ENCODE measurements at places on chromosomes 3 and 15.
A peak's percentile ranks its signal among the peaks of the same experiment; 100 is the strongest.

DNA sequence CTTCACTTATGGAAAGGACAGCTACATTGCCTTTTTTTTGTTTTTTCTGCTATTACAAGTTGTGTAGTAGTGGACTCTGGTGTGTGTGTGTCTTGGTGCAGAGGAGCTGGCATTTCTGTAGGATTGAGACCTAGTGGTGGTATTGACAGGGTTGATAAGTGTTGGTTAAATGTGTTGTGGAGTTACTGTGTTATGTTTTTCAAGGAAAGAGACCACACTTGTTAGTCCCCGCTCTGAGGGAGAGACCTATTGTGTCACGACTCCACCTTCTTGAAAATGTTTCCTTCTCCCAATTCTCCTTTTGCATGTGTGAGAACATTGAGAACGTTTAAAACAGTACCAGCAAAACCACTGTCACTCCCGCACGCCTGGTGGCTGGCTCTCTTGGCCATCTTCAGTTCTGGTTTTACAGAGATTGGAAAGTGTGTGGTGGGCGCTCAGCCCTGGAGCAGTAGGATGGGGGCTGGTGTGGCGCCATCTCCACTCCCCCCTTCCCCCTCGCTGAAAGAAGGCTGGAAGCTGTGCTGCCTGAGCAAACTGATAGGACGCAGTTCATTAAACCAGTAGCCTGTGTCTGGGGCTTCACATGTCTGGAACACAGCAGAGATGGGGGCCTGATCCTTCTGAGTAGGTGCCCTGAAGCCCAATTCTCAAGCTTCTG is 5.5 kb downstream of the KLF13 start:
- no peak for DNase-seq

DNA sequence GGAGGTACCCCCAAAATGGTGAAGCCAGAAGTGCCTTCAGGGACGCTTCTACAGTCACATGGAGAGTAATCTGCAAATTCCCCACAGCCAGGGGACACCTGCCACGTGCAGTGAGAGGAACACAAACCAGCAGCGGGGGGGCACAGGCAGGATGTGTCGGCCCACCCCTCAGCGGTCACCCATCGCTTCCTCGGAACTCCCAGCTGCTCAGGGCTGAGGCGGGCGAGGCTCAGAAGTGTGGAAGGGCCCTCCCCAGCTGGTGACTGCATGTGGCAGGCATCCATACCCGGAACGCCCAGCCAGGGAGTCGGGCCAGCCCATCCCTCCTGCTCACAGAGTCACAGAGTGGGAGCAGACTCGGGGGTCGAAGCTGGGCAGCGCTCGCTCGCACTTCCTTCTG is 63.7 kb downstream of the SLC12A8 start:
- DNase-seq: no peak

- no peak for DNase-seq
Observed at GRCh38 chr15:42772901-42773300, 36.0 kb upstream of the CDAN1 start.

DNA sequence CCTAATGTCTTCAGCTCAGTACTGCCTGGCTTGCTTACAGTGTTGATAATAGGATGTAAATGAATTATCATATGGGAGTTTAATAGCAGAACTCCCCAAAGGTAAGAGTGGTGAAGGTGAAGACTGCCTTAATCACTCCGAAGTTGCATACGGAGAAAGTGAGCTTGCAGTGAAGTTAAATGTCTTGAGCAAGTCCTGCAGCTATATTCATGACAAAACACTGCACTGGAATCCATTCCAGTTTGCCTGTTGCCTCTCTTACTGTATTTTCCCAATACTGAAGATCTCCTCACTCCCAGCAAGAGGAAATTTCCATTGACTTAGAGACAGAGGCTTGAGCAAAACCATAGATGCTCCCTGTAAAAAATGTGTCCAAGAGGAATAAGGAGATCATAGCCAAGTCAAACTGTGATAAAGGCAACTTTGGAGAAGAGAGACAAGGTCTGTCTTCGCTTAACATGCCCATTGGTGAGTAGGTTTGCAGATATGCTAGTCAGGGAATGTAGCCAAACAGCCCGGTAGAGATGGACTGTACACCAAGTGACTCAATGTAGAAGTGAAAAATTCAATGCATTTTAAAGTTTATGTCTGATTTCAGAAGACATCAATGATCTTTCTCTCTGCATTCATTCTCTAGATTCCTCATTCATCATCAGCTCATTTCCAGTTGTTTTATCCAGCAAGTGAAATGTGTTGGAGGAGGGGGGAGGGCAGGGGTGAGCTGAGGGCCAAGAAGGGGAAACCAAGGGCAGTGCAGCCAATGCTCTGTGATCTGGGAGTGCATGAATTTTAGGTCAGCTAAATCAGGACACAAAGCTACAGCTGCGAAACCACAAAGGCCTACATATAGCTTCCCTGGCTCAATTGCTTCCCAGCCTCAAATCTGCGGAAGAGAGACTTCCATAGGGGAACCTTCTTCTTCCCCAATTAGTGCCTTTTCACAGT is 667.1 kb upstream of the NR2F2 start:
- DNase-seq: no peak

DNA sequence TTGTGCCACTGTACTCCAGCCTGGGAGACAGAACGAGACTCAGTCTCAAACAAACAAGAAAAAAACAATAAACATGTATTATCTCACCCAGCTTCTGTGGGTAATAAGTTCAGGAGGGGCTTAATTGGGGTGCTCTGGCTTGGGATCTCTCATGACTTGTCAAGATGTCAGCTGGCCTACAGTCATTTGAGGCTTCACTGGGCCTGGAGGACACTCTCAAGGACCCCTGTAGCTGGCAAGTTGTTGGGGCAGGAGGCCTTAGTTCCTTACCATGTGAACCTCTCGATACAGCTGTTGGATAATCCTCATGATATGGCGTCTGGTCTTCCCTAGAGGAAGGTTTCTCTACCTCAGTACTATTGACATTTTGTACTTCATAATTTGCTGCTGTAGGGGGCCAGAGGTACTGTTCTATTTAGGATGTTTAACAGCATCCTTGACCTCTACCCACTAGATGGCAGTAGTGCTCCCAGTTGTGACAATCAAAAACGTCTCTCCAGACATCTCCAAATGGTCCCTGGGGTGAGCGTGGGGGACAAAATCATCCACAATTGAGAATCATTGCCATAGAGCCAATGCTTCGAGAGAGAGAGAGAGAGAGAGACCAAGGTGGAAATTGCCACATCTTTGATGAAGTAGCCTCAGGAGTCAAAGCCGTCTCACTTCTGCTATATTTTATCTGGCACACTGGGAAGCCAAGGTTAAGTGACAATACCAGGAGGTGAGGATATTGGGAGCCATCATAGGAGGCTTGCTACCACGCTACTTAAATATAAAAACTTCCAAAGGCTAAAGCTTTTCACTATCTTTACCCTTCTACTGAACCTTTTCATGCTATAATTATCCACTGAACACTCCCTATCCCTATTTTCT is 23.9 kb upstream of the SLTM start:
- peak; percentile 30 for DNase-seq

DNA sequence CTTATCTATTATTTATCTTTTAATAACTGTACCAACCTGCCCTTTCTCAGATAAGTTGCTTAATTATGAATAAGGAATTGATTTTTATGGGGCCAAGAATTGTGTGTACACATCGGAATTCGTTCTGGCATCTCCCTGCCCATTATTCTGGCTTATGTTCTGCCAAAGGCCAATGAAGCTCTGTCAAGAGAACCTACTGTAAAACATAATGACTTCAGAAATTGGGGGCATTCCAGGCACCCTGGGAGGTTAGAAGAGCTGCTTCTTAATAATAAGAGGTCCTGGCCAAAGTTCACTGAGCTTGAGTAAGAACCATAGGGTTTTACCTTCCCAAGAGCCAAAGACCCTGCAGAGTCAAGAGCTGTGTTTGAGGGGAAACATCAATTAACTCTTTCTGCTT is 261.7 kb downstream of the SLC9A9 start:
- no peak for DNase-seq

GRCh38 chr15:47670365-47670764 is 46.9 kb upstream of the SEMA6D start:
- DNase-seq: no peak

- no peak for DNase-seq
Observed at GRCh38 chr3:12468276-12468675, 16.0 kb upstream of the TSEN2 start.
